RWPE1 (cell line): ENCODE measurements at places on chromosomes 13 and 19.

DNA sequence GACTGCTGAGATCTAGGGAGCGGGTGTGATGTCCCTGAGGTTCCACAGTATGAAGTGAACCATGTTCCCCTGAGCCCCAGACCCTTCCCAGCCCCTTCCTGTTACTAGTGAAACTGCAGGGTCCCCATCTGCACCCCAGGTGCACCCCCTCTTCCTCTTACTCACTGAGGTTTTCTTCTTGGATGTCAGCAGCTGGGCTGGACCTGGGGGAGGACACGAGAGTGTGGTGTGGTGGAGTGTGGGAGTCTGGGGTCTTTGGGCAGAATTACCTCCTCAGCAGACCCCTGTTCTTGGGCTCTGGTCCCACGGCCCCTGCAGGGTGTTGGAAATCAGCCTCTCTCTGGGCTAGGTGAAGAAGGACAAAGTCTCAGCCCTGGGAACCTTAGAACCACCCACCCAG, 3.3 kb upstream of the LILRA6 start:
- no peak for DNase-seq

DNA sequence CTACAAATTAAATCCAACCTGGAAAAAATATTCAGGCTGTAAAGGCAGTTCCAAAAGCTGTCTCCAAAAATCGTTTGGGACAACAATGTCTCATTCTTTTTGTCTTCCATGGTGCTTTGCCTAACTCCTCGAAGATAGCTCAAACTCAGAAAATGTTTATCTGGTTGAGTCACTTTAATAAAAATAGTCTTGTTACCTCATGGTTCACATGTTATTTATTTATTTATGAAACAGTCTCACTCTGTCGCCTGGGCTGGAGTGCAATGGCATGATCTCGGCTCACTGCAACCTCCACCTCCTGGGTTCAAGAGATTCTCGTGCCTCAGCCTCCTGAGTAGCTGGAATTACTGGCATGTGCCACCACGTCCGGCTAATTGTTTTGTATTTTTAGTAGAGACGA, 4.9 kb upstream of the BRD4 start:
- DNase-seq, result no peak

GRCh38 chr13:64078480-64078936, 2662.9 kb upstream of the PCDH20 start:
- DNase-seq, result no peak

DNA sequence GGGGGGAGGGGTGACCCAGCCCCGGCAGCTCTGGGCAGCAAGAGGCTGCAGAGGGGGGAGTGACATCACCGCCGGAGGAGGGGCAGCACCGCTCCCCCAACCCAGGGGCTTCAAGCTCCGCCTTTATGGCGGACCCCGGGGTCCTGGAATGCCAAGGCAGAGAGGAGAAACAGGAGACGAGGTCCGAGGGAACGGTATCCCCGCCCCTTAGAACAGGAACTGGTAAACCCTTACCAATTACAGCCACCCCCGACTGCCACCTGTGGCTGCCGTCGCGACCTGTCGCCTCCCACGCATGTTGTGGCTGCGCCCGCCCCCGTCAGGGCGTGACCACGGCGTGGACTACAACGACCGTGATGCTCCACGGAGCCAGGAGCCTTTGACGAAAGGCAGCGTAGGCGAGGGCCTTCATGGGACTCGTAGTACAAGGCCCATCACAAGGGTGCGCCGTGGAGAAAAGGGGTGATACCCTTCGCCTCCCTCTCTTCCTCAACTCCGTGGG, 4.1 kb upstream of the KCNC3 start:
- DNase-seq, result peak; percentile 86
